ENCODE measurements at places on chromosomes 5 and 9.

GRCh38 chr5:15549961-15550360 lies 50.0 kb downstream of the FBXL7 start:
- no peak for DNase-seq

GRCh38 chr5:127979475-127979874 lies 104.1 kb upstream of the SLC12A2 start:
- DNase-seq: no peak

GRCh38 chr5:99543841-99544240 lies 615.0 kb upstream of the CHD1 start:
- no peak for DNase-seq

GRCh38 chr5:141135030-141135717 lies at the start of gene PCDHB5:
Gene PCDHB5, plus strand, starts transcription at chr5:141135206. Its CDS starts 229 bp downstream, at chr5:141135435.
- DNase-seq: no peak

DNA sequence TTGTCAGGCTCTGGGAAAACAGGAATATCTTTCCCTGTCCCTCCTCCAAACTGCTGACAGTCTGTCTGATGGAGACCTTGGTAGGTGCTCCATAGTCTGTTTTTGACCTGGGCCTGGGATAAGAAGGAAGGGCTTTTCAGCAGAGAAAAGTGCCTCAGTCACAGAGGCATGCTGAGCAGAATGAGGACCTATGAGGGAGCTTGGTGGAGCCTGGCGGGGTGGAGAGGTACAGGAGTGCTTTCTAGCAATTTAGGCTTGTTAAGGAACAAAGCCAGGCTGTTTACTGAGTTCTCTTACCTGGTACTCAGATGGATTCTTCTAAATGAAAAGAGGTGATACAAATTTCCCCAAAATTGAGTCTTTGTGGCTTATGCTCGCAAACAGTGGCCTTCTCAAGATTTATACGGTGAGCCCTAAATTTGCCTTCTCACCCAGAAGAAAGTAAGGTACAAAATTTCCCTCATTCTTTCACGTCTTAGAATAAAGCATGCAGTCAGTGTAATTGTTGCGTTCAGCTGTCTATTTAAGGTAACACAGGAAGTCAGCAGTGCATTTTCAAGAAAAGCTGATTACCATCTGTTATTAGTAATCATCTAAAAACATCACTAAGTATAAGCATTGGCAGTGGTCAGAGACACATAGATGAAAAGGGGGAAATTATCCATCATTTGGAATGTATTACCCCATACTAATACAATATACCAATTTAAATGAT lies 28.6 kb upstream of the IL13 start:
- DNase-seq: no peak

DNA sequence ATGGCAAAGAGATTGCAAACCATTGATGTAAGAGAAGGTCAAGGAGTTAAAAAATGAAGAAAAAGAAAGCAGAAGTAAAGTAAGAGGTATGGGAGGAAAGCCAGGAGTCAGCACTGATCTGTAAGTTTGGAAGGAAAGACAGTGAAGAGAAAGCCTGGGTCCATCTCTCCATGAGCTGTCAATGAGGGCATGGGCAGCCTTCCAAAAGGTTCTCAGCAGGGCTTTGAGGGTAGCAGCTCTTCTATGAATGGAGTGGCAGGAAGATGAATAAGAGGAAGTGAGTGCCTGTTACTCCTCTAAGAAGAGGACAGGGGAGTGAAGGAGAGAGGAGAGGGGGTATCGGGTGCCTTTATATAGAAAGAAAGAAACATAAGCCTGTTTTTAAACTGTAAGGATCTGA lies 97.1 kb downstream of the ADCY2 start:
- no peak for DNase-seq

- no peak for DNase-seq
These were observed 94.6 kb downstream of the ADAMTS2 start for GRCh38 chr5:179250561-179251225.

- no peak for DNase-seq
These were observed 4.8 kb upstream of the RFESD start for GRCh38 chr5:95641741-95642220.

- DNase-seq: no peak
These were observed 94.4 kb downstream of the GLDC start for GRCh38 chr9:6551136-6551535.

- DNase-seq: no peak
These were observed 26.4 kb downstream of the TMOD1 start for GRCh38 chr9:97527626-97528528.

DNA sequence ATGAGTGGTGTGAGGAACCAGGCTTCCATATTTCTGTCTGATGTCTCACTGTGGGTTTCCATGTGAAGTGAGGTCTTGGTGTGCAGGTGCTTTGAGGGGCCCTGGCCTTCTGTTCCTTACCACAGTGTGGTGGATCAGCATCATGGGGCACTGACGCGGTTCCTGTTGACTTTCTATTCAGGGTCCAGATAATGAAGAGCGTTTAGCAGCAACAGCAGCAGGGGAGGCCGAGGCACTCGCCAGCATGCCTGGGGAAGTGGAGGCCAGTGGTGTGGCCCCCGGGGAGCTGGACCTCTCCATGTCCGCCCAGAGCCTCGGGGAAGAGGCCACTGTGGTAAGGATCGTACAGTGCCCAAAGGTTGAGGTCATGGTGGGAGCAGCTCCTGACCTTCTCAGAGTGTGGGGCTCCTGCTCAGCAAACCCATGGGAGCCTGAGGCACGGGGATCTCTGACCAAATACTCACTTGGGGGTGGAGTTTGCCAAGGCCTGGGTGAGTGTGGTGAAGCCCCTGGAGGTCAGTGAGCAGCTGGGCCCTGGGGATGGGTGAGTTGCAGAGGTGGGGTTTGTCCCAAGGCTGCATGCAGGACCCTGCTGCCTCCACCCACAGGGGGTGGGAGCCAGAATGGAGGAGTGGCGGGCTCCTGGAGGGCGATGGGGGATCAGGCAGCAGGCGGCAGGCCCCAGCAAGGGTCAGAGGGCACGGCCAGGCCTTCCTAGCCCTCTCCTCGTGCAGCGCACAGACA lies 61.2 kb downstream of the COL15A1 start:
- no peak for DNase-seq

- no peak for DNase-seq
These were observed 7.3 kb upstream of the FOXB2 start for GRCh38 chr9:77011973-77012821.

GRCh38 chr5:125338440-125339174 lies 592.2 kb upstream of the ZNF608 start:
- no peak for DNase-seq

GRCh38 chr5:170791325-170791954 lies 7.9 kb downstream of the GABRP start:
- DNase-seq: no peak

- no peak for DNase-seq
These were observed 21.9 kb upstream of the NOTCH1 start for GRCh38 chr9:136567651-136568287.

DNA sequence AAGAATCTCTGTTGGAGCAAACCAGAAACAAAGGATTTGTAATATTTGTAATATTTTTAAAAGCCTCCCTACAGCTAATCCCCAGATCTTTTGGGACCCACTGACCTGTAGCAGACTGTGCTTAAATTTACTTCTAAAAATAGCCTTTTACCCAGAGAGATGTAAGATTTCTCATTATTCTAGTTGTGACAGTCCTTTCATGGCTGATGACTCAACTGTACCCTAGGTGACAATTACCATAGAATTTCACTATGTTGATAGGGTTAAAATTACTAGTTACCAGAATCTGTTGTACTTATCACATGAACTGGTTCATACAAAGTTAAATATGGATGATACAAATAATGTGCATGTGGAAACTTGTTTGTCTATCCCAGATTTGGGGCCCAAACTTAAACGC lies 543.9 kb upstream of the SEMA6A start:
- DNase-seq: no peak

GRCh38 chr5:107524111-107524510 lies 146.6 kb downstream of the EFNA5 start:
- DNase-seq: no peak

GRCh38 chr5:38036765-38037164 lies 196.9 kb upstream of the GDNF start:
- no peak for DNase-seq

- DNase-seq: no peak
These were observed 218.2 kb downstream of the MAST4 start for GRCh38 chr5:66814146-66814991.

- no peak for DNase-seq
These were observed 33.1 kb upstream of the PRDM9 start for GRCh38 chr5:23474315-23474714.

GRCh38 chr5:65708145-65708544 lies 13.8 kb downstream of the SGTB start:
- DNase-seq: no peak
